ENCODE measurements at places on chromosomes 3 and 15.

GRCh38 chr3:62923066-62923465, 47.9 kb upstream of the CADPS start:
- no peak for DNase-seq

DNA sequence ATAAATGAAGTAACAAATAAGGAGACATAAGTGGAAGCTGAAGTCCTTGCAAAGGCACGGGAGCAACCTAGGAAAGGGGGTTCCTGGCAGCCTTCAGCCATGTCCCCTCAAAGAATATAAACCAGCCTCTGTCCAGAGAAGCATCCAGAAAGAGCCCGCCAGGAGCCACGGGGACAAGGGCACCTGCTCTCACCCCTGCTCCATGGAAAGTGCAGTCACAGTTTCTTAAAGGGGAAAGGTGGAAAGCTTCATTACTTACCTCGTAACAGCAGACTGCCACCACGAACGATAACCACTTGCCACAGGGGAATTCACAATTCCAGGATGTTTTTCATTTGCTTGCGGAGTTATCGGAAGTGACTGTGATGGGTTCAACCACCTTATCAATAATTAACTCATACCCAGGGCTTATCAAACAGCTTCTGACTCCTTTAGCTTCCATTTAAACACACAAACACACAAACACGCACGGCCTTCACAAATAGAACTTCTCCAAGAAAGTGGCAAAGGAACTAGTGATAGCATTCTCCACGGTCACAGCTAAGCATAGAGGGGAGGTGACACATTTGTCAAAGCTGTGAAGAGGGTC, 134.2 kb upstream of the IGF1R start:
- no peak for DNase-seq

DNA sequence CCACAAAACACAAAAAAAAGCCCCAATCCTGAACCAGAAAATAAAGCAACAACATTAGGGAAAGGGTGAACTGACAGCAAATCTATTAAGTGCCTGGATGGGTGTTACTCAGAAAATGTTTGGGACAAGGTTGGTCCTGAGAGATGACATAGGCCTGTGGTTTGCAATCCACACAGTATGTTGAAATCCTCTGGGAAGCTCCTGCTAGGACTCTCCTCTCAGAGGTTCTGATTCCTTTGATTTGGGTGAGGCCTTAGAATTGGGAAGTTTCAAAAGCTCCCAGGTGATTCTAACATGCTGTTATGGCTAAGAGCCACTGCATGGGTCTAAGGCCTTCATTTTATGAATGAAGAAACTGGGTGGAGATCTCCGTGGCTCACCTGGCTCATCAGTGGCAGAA, 18.4 kb downstream of the CLDN1 start:
- no peak for DNase-seq

- DNase-seq, result no peak
Measured at GRCh38 chr15:59377924-59378323, 5.3 kb upstream of the MYO1E start.

DNA sequence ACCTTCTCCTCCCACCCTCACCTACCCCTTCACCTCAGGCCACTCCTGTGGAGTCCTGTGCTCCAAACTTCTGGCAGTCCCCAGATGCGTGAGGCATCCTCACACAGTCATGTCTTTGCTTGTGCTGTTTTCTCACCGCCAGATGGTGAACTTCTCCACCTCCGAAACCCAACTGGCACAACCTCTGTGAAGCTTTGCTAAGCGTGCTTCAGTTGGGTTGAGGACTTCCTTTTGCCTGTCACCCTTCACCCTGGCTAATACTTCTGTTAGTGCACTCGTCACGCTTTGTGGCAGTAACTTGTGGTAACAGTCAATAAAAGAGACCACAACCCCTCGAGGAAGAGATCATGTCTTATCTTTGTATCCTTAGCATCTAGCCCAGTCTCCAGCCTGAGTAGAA, 42.0 kb upstream of the SKOR1 start:
- no peak for DNase-seq

- DNase-seq, result no peak
Measured at GRCh38 chr3:66075281-66075680, 36.6 kb upstream of the MAGI1 start.

- DNase-seq, result no peak
Measured at GRCh38 chr3:113238503-113238902, 27.1 kb downstream of the BOC start.
